KG1 (cell line): ENCODE measurements at places on chromosomes 12 and 14.

- DNase-seq = no peak
Observed at GRCh38 chr12:101078536-101079285, 131.3 kb downstream of the SLC5A8 start.

- DNase-seq = no peak
Observed at GRCh38 chr12:104331376-104331775, 27.8 kb downstream of the EID3 start.

- DNase-seq = no peak
Observed at GRCh38 chr12:109890620-109891170, 9.4 kb upstream of the TCHP start.

DNA sequence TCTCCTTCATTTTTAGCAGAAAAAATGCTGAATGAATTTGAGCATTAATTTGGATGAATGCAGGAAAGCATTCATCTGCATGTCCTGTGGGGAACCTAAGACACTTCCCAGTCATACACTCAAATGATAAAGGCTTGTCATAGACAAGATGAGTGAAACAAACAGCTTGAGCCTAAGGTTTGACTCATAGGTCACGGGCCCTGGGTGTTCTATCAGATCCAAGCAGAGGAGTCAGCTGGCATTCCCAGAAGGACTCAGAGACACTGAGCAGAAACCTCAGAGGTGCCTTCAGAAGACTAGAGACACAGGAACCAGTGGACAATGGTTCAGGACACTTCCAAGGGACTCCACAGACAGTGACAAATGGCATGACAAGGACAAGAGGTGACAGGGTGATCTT lies 183.9 kb downstream of the NTF3 start:
- no peak for DNase-seq

GRCh38 chr12:3073438-3074250 lies 3.5 kb upstream of the TSPAN9 start:
- peak; percentile 61 for DNase-seq

- DNase-seq = no peak
Observed at GRCh38 chr12:128267651-128268378, 845 bp downstream of the TMEM132C start.

DNA sequence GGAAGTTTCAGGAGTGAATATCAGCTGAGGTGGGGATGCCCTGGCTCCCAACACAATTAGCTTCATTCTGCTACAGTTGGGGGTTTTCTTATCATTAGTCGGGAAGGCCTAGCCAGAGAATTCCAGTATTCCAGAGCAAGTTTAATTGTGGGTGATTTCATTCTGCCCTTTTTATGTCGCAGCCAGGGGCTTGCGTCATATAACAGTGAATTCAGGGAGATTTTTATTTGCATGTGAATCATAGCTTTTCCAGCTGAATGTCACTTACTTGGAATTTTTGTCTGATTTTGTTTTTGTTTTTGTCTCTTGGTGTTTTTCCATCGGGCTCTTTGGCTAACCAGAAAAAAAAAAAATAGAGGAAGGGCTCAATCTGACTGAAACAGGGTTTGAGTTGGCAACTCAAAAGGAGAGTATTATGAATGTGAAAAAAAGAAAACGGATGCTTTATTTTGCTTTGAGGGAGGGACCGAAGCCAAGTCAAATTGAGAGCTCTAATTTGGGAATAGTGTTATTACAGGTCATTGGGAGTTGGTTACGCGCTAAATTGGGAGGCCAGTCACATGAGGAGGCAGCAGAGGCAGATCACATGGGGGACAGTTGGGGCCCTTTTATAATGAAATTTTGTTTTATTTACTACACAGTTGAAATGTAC lies 119.4 kb downstream of the SAMD4A start:
- no peak for DNase-seq

DNA sequence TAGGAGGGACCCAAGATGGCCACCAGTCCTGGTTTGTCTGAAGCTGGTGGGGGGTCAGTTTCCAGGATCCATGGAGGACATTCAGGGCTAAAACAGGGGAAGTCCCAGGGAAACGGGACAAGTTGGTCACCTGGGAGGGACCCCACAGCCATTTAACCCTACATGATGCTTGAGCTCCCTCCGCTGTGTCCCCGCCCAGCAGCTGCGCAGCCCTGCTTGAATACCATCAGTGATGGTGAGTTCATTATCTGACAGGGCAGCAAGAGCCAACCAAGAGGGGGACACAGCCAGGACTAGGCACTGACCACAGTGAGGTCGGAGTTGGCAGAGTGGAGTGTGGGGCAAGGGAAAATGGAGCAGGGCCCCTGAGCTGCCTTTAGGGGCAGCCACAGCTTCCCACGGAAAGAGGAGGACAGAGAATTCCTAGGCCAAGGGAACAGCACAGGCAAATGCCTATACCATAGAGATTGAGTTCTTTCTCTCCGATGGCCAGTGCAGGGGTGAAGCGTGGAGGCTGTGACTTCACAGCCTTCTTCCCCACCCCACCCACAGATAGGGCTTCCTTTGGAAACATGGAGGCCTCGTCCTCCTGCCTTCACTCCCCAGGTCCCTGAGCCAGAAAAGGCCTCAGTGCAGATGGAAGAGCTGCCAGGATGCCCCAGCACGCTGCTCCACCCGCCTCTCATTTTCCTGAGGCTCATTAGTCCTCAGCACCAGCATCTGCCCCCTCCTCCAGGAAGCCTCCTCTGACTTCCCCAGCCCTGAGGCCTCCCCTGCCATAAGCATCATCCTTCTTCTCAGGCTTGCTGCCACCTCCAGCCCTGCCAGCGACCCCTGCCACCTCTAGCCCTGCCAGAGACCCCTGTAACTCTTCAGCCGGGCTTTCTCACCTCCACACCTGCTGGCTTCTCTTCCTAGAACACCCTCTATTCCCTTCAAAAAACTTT lies 51.4 kb downstream of the CYP46A1 start:
- no peak for DNase-seq

DNA sequence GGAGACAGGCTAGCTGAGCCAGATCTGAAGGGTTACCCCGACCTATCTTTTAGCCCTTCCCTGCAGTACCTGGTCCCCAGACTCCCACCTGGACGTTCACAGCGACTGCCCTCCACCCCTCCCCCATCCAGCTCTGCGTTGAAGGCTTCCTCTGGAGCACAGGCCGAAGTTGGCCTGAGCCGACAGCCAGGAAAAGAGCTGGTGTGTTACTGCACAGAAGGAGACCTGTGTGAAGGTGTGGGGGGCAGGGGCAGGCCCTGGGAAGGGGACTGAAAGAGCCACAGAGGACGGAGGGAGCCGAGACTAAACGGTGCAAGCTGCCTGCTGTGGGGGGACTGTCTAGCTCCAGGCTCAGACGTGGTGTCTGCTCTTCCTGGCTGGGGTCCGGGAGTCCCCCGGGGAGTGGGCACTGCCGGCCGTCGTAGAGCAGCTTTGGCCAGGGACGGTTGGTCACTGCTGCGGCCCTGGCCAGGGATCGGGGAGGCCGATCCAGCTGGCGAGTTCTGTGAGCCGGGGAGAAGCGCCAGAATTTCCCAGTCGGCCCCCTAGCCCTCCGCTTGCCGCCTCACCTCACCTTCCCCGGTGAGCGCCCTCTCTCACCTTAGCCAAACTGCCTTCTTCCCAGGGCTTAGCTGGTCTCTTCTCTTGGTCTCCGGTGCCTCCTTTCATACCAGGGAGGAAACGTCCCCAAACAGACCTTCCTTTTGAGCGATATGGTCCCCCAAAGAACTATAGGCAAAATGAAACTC lies 899 bp upstream of the COL2A1 start:
- no peak for DNase-seq

DNA sequence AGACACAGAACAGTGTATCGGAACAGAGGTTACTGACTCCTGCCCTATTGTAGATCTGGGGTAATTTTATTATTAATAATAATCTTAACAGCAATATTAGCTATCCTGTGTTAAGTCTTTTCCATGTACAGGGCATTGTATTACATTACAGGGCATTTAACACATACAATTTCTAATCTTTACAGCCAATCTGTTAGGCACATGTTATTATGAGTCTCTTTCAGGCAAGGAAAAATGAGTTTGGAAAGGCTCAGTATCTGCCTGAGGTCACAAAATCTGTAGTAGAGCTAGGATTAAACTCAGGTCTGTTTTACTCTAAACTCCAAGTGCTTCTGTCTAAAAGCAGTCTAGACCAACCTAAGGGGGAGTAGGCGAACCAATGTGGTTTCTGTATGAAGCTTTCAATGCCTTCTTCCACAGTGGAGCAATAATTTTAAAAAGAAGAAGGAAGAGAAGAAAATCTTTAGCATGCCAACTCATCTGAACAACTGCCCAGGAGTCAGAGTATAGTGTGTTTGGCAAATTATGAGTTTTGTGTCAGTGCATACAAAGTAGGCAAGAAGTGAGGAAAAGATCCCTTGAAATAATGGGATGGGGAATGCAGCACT lies 192.6 kb downstream of the CHST11 start:
- no peak for DNase-seq

- no peak for DNase-seq
Observed at GRCh38 chr12:131066886-131067490, 113.3 kb downstream of the ADGRD1 start.

GRCh38 chr12:57342207-57342691 lies 88.6 kb downstream of the R3HDM2 start:
- no peak for DNase-seq

DNA sequence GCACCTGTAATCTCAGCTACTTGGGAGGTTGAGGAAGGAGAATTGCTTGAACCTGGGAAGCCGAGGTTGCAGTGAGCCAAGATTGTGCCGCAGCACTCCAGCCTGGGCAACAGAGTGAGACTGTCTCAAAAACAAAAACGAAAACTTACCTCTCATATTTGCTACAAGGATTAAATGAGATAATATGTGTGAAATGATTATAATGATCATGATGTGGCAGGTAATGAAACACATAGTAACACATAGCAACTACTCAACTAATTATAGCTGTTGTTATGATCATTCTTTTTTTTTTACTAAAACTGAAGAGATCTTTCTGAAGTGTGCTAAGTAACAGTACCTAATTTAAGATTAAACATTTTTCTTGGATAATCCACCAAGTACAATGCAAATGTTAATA lies 30.1 kb downstream of the RPGRIP1 start:
- no peak for DNase-seq

- DNase-seq = no peak
Observed at GRCh38 chr12:125143491-125143890, 78.3 kb downstream of the AACS start.

- no peak for DNase-seq
Observed at GRCh38 chr12:73445658-73446324, 1091.8 kb upstream of the ATXN7L3B start.

DNA sequence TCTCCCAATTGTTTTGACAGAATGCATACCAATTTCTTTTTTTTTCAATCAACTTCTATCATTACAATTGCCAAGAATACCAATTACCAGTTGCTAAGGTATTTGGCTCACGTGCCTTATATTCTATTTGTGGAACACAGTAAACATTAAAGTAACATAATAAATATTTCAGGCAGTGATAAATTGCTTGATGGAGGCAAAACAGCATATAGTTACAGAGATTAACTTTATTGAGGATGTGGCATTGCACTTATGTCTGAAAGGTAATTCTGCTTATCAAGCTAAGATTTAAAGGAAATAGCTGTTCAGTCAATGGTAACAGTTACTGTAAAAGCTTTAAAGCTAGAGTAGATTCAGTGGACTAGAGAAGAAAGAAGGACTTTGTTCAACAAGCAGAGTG lies 1107.8 kb downstream of the FSCB start:
- DNase-seq = no peak

DNA sequence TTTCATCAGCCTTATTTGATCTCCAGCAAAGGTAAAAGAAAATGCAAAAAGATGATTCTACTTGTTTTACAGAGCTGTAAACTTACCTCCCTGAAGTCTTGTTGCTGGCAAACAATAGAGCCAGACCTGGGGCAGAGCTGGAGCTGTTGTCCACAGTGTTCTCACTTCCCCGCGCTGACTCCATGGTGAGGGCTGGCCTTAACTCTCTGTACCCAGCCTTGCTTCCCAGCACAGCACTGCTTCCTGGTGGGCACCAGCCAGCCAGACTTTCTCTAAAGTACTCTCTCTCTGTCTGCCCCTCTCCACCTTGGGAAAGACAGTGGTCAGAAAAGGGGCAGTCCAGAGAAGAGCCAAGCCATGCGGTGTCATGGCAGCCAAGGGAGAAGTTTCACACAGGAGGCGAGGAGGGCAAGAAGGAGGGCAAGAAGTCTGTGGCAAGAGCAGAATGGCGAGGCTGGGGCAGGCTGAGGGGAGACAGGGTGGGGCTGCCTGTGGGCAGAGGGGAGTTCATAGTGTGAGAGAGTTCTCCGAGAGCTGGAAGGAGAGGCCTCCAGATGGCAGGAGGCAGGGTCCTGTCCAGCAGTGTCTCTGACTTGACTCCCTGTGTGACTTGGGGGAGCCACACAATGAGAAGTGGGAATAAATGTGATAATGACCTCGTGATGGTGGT lies 9.3 kb downstream of the EVL start:
- no peak for DNase-seq

DNA sequence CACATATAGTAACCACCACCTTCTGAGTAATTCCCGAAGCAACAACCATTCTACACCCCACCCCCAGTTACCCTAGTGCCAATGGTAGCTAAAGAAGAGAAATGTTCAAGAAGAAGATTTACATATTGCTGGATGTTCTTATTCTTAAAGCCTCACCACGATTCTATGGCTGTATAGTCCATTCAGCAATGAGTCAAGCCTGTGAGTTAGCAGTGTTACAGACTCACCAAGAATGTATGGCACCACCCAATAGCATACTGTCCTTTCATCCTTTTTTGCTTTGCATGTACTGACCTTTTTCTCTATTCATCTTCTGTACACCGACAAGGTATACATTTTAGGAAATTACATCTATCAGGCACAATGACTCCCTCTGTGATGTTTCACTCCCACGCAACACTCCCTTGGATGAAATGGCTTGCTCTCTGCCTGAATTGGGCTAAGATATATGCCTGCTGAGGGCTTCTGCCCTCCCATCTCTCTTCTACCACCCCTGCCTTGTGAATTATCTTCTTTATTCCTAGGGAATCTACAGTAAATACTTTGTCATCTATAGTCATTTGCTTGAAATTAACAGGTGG lies 945.8 kb downstream of the DIO2 start:
- no peak for DNase-seq

- no peak for DNase-seq
Observed at GRCh38 chr14:23054000-23054811, 3.1 kb downstream of the CDH24 start.

DNA sequence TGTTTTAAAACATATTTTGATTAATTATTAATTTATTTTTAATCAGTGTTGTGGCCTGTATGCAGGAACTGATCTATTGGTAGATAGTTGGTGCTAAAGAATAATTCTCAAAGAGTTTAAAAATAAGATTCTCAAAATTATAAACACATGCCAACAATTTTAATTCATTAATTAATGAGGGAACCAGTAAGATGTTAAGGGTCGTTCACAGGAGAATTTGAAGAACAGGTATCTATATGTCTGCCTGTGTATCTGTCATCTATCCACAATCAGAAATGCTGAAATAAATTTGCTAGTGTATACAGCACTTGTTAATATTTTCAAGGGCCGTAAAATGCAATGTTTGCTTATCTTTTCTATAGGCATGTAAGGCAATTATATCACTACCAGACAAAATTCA lies 18.4 kb downstream of the DAAM1 start:
- DNase-seq = no peak

GRCh38 chr12:20105943-20106342 lies 262.4 kb upstream of the PDE3A start:
- DNase-seq = no peak

- DNase-seq = no peak
Observed at GRCh38 chr14:68616221-68616902, 176.5 kb downstream of the ZFP36L1 start.
